ENCODE measurements at places on chromosomes 1 and 21. TPM values are rescaled to one million over a fixed set of nuclear protein-coding genes. Genes with fewer than 3 reads are reported as not detected.

TXNIP gene
- 57.6 TPM for total RNA-seq

CRP gene
- not detected for total RNA-seq

RIMS3 gene
- total RNA-seq: 0.20 TPM

- no peak for DNase-seq
These were observed 22.0 kb downstream of the NSL1 start for GRCh38 chr1:212769459-212770167.

DNA sequence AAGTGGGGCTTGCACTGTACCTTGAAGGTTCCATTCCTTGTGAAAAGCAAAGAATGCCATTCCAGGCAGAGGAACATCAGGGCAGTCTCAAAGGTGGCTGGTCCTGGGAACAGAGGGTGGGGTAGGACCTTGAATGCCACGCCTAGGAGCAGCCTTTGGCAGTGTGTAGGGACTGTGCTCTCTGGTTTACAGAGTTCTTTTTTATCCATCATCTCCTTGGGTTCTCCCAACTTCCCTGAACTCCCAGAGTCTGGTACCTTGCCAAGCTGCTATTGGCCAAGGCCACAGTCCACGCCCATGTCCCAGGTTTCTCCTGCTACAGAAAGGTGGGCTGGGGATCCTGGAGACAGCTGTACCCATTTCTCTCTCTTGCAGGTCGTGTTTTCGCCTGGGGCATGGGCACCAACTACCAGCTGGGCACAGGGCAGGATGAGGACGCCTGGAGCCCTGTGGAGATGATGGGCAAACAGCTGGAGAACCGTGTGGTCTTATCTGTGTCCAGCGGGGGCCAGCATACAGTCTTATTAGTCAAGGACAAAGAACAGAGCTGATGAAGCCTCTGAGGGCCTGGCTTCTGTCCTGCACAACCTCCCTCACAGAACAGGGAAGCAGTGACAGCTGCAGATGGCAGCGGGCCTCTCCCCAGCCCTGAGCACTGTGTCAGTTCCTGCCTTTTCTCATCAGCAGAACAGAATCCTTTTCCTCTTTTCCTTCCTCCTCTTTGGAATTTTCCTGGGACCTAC, 15.3 kb upstream of the TRNAU1AP start:
- no peak for DNase-seq

All from pulmonary artery endothelial cell (primary cell).